ENCODE measurements at places on chromosomes 16 and 17.

- no peak for DNase-seq
Observed at GRCh38 chr17:32523017-32523680, 36.4 kb downstream of the CDK5R1 start.

DNA sequence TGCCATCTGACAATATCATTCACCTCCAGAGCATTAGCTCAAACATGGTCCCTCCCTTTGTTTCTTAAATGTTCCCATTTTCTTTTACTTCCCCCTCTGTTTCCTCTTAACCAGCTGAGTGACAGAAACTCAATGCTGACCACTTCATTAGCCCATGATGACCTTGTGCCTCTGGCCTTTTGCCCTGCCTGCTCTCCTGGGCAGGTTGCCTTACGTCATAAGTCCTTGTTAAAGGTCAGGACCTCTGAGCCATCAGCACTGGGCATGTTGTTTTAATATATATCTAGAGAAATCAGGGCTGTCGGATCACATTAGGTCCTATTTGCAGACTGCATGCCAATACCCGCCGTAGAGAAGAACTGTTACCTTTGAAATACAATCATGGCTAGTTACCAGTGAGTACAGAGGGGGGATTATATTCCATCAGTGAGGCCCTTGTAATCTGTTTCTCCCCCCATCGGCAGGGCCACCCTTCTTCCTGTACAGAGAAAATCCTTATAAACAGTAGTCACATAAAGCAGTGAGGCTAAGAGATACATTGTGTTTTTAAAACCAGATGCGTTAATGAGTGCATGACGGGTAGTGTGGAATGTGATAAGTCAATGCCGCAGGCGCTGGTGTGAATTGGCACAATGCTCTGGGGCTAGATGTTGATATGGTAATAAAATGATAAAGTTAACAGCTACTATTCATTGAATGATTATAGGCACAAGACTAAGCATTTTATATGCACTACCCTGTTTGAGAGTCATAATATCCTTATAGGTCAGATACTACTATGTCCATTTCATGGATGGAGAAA, 94.3 kb upstream of the ZFHX3 start:
- DNase-seq, result no peak

GRCh38 chr16:20782470-20782869, 18.7 kb downstream of the ACSM3 start:
- no peak for DNase-seq

DNA sequence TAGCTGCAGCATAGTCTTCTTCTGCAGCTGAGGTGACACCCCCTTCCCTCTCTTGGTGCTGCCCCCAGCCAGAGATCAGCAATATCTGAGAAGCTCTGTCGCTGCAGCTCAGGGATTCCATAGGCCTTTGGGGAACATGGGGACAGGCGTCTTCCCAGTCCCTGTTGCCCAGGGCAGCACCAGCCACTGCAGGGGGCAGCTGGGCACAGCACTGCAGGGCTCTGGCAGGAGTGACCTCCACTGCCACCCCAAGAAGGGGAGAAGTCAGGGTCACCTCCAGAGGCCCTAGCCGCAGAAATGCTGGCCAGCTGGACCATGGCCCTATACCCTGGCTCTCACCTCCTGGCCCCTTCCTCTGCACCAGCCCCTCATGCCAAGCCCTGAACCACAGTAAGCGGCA, 16.9 kb downstream of the SCN4A start:
- no peak for DNase-seq

GRCh38 chr16:7083096-7083495, 249.5 kb upstream of the RBFOX1 start:
- no peak for DNase-seq

- DNase-seq, result no peak
Observed at GRCh38 chr17:50173335-50173941, 7.6 kb downstream of the SGCA start.

- DNase-seq, result no peak
Observed at GRCh38 chr17:43003542-43004172, 2.9 kb upstream of the IFI35 start.

- peak; percentile 29 for DNase-seq
Observed at GRCh38 chr16:49441366-49441780, 67.8 kb downstream of the C16orf78 start.

- no peak for DNase-seq
Observed at GRCh38 chr17:39118674-39119419, 32.6 kb downstream of the PLXDC1 start.

DNA sequence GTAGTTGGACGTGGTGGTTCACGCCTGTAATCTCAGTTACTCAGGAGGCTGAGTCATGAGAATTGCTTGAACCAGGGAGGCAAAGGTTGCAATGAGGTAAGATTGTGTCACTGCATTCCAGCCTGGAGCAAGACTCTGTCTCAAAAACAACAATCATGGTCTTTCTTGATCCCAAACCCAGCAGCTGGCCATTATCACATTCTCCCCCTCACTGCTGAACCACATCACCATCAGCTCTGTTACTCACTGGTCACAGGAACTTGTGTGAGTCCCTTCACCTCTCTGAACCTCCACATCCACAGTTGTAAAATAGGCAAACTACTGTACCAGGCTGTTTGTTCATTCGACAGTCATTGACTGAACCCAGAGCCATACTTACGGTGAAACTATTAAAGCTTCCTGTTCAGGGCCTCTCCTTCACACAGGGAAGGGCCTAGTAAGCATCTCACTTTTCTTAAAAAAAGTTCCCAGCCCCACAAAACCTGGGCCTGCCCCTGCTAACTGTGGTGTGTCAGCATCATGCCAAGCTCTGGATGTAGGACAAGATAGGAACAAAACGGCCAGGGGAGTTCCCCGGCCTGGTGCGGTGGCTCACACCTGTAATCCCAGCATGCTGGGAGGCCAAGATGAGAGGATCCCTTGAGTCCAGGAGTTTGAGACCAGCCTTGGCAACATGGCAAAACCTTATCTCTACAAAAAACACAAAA, 104.7 kb downstream of the COPRS start:
- no peak for DNase-seq

GRCh38 chr16:4160658-4161430, 44.6 kb upstream of the ADCY9 start:
- no peak for DNase-seq

DNA sequence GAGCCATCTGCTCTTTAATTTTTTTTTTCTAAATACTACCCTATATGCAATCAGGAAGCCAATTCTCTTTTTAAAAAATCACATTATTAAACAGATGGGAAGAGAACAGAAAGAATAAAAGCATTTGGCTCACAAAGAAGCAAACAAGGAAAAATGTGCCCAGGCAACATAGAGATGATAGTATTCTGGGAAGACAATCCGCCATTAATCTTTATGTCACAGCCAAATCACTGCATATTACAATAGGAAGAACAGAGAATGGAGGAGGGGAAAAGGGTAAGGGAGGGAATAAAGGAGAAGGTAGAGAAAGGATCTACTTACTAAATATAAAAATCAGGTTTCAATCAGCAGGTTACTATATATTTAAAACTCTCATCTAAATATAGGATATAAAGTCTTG, 34.3 kb downstream of the STAT5B start:
- DNase-seq, result no peak

GRCh38 chr17:64470625-64471024, 21.7 kb downstream of the MILR1 start:
- no peak for DNase-seq

- no peak for DNase-seq
Observed at GRCh38 chr17:32757963-32758362, 119.0 kb downstream of the MYO1D start.

DNA sequence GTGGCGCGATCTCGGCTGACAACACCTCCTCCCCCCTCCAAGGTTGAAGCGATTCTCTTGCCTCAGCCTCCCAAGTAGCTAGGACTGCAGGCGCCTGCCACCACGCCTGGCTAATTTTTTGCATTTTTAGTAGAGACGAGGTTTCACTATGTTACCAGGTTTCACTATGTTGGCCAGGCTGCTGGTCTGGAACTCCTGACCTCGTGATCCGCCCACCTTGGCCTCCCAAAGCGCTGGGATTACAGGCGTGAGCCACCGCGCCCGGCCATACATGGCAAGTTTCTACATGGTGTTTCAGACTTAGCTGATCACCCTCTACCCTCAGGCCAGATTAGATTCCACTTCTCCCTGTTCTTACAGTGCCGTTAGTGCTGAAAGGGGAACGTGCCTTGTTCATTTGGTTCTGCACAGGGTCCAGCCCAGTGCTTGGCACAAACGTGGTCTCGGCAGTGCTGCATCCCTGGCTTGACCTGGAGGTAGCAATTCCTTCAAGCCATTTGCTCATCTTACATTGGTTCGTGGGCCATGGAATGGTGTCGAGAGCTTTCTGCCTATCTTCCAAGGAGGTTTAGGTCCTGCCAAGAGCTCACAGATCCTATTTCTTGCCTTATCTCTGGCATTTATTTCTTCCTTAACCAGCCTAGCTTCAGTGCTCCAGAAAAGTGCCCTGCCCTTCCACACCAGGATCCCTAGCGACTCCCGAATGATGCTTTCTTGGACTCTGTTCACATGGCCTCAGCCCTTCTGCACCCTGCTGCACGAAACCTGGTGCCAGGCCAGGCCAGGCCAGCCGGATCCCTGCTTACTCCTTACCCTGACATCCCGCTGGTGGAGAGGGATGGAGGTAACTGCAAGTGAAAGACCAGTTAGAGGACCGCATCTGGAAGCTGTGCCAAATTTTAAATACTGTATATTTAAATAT, 14.8 kb upstream of the AURKB start:
- no peak for DNase-seq

DNA sequence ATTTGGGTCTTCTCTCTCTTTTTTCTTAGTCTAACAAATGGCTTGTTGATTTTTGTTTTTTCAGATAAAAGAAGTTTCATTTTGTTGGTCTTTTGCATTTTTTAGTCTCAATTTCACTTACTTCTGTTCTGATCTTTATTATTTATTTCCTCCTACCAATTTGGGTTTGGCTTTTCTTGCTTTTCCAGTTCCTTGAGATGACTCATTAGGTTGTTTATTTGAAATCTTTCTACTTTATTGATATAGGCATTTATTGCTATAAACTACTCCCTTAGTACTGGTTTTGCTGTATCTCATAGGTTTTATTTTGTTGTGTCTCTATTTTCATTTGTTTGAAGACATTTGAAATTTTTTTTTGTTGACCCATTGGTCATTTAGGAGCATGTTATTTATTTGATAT, 152.2 kb upstream of the MPHOSPH6 start:
- DNase-seq, result no peak

DNA sequence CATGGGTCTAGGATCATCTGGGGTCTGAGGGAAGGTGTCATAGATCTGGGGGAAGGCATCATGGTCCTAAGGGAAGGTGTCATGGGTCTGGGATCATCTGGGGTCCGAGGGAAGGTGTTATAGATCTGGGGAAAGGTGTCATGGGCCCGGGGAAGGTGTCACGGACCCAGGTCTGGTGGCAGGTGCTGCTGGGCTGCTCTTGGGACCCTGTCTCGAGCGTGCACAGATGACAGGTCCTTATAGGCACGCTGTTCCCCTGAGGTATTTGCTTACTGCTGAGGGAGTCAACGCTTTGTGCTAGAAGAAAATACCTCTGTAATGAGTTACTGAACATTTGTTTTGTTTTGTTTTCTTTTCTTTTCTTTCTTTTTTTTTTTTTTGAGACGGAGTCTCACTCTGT, 1.4 kb downstream of the RAB40C start:
- no peak for DNase-seq

- no peak for DNase-seq
Observed at GRCh38 chr17:30568117-30568430, 90.9 kb downstream of the GOSR1 start.

DNA sequence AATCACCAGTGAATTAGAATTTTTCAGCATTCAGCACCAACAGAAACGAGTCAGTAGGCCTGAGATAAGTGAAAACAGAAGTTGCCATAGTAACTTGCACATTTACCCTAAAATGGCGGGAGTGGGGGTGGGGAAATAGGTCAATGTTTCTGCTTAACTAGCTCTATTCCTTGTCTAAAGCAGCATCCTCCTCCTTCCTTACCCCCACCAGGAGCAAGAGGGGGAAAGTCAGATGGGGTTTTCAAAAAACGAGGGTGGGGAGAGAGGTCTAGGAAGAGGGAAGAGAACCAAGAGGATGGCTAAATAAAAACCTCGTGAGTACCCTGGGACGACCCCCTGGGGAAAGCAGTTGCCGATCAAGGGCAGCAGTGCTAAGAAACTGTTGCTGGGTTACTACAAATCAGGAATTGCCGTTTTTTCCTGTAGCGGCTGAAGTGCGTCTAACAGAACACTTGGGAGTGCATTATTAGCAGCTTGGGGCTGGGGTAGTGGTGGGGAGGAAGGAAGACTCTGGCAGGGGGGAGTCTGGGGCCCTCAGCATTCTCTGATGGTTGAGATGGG, 34.4 kb upstream of the MNT start:
- DNase-seq, result no peak

DNA sequence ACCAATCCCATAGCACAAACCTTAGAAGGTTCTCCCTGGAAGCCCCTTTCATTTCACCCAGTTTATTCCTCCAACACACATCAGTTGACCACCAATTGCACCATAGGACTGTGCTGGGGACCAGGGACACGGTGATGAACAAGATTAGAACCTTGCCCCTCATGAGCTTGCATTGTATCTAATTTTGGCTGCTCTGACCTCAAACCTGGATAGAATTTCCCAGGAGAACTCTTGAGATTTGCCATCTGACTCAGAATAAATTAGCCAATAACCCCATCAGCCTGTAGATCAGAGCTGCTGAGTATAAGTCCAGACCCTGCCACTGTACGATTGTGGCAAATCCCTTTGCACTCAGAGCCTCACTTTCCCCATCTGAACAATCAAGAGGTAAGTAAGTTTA, 52.1 kb downstream of the CDH11 start:
- DNase-seq, result no peak

- DNase-seq, result no peak
Observed at GRCh38 chr16:19363740-19364139, 53.9 kb upstream of the TMC5 start.

- DNase-seq, result no peak
Observed at GRCh38 chr17:81392909-81393654, 2.2 kb upstream of the BAHCC1 start.

DNA sequence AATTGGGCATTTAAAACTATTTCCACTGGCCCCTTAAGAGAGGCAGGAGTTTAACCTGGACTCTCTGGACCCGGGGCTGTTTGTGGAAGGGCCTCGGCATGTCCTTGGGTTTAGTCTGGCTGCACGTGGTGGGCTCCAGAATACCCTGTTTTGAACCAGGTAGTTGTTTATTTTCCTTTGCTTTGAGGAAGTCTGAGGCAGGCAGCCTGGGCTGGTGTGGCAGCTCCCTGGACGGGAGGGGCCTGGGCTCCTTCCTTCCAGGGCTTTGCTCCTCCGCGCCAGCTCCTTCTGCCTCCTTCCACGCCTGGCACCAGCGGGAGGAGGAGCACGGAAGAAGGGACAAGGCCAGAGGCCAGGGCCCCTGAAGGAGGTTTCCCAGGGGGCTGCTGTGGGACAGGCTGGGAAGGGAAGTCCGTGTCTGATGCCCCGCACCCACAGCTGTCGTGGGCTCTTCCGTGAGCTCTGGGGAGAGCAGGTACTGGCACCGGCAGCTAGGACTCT, 15.5 kb downstream of the BANP start:
- no peak for DNase-seq

Data from activated CD8-positive, alpha-beta memory T cell treated with anti-CD3 and anti-CD28 coated beads for 48 hours (primary cell).